ENCODE measurements at places on chromosomes 2 and 18.

GRCh38 chr2:67234440-67234839 is 162.7 kb upstream of the ETAA1 start:
- no peak for DNase-seq

- DNase-seq: no peak
These were observed 212.7 kb upstream of the SLC14A2 start for GRCh38 chr18:45402485-45403056.

DNA sequence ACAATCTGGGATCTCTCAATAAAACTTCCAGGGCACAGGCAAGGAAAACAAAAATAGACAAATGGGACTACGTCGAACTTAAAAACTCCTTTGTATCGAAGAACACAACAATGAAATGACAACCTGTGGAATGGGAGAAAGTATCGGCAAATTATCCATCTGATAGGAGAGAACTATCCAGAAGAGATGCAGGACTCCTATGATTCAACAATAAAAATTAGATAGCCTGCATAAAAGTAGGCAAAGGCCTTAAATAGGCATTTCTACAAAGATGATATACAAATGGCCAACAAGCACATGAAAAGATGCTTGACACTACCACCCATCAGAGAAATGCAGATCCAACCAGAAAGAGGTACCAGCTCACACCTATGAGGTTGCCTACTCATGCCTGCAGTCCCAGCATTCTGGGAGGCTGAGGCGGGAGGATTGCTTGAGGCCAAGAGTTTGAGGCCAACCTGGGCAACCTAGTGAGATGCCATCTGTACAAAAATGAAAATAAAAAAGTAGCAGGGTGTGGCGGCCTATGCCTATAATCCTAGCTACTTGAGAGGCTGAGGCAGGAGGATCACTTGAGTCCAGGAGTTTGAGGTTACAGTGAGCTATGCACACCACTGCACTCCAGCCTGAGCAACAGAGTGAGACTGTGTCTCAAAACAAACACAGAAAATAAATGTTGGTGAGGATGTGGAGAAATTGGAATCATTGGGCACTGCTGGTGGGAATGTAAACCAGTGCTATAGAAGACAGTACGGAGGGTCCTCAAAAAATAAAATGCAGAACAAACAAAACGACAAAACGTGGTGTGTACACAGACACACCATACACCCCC is 21.6 kb downstream of the TWIST2 start:
- DNase-seq: no peak

- no peak for DNase-seq
These were observed 1.8 kb upstream of the NPAS2 start for GRCh38 chr2:100818003-100818605.

DNA sequence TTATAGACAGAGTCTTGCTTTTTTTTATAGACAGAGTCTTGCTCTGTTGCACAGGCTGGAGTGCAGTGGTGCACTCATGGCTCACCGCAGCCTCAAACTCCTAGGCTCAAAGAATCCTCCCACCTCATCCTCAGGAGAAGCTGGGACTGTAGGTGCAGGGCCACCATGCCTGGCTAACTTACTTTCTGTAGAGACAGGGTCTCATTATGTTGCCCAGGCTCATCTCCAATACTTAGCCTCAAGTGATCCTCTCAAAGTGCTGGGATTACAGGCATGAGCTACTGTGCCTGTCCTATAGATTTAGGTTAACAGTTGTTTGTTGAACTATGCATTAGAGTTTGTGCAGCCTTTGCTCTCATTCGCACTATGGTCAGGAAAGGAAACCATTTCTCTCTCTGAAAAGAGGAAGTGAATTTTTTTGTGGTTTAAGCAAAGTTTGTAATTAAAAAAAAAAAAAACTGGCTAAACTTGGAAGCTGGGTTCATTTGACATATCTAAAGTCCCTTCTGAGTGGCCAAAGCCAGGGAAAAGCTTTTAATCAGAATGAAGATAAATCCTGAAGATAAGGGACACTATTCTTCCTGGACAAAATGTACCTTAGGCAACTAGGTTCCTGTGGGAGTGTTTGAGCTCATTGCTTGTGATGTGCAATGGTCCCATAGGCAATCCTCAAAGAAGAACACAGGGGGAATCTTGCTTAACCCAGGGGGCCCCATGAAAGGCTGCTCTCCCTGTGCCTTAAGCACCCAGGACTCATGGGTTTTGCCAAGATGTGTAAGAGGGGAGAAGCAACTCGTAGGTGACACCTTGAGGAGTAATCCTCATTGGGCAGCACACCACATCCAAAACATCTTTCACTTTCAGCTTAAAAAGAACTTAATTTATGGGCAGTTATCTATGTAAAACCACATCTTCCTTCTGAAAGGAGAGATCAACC is 201.7 kb downstream of the MREG start:
- no peak for DNase-seq

DNA sequence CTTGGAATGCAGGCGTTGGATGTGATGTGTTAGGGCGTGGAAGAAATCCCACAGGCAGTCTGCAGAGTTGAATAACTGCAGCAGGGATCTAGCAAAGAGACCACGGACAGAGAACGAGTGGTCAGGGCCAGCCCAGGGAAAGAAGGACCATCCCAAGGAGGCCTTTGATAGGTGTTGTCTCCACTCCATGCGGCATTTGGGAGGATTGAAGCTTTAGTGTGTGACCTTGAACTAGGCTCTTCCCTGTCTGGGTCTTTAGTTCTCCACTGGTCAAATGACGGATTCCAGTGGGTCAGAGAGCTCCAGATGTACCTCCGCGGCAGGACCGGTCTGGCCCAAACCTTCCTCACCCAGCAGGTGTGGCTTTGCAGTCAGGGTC is 18.4 kb downstream of the GREB1 start:
- DNase-seq: no peak

DNA sequence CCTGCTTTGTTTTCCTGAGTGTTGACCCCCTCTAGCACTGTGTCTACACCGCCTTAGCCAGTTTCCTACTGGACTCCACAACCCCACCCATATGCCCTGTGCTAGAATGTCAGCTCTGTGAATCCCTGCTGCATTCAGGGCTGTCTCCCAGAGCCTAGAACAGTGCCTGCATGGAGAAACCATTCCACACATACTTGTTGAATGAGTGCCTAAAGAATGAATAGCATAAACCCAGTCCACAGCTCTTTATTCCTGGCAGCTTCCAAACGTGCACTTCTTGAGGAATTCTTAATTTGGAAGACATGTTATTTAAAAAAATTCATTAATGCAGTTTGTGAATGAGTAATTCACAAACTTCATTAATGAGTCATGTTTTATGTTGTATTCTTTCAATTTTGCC is 6.5 kb upstream of the NAPG start:
- no peak for DNase-seq

DNA sequence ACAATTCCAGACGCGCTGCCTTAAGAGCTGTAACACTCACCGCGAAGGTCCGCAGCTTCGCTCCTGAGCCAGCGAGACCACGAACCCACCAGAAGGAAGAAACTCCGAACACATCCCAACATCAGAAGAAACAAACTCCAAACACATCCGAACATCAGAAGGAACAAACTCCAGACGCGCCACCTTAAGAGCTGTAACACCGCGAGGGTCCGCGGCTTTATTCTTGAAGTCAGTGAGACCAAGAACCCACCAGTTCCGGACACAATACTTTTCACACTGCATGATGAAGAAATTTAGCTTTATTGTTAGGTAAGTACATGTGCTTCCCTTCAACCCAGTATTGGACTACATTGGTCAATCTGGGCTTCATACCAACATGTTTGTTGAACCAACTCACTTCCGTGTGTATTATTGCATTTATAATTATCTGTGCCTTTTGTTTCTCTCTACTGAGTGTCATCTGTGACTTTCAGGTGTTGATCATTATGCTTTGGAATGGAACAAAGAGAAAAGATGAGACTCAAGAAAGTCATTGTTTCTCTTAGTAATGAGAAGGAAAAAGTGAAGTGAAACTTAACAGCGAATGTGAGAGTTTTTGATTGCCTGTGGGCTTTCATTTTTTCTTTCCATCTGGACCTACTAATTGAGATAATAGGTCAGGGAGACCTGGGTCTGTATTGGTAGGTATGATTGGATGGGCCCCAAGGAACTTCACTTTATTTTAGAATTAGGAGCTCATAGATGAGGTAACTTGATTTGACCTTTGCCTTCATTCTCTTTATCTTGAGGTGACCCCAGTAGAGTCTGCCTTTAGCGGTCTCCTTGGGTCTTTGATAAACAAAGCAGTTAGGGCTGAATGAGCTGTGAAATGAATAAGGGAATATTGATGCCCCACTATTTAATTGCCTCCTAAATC is 76.1 kb upstream of the CAVIN2 start:
- DNase-seq: no peak

- no peak for DNase-seq
These were observed 9.7 kb downstream of the SERPINB7 start for GRCh38 chr18:63784787-63785452.

- no peak for DNase-seq
These were observed 866.0 kb downstream of the CBLN2 start for GRCh38 chr18:71678144-71678543.

GRCh38 chr2:38988716-38989115 is 99.0 kb downstream of the ARHGEF33 start:
- no peak for DNase-seq

DNA sequence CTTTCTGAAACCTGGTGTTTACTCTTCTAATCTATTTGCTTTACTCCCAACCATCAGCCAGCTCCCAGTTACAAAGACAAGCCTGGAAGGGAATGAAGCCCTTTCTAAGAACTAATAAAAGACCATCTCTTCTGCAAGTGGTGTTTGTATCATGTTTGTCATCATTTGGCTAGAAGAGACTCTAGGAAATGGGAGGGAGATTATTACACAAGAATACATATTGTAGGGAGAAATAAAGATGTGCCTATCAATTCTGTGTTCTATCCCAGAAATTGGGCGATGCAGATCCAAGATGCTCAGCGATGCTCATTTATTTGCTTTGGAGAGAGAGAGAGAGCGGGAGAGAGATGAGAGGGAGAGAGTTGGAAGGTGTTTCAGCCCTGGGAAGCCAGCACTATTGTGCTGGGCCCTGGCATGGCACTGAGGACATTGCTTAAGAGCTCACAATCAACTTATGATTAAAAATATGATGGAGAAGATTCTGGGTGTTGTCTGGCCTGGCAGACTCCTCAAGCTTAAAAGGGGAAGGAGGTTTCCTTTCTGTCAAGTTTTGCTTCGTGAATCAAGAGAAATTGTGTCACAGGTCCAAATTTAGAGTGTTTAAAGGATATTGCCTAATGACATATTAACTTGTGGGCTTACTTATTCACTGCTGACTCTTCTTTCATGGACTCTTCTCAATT is 41.8 kb upstream of the AFF3 start:
- no peak for DNase-seq

- no peak for DNase-seq
These were observed 127.1 kb upstream of the CHAC2 start for GRCh38 chr2:53640466-53640865.

- no peak for DNase-seq
These were observed 778.3 kb upstream of the CDH7 start for GRCh38 chr18:64972545-64972944.
